ENCODE measurements at places on chromosomes 16 and 17.

- no peak for DNase-seq
Observed at GRCh38 chr17:38418693-38419507, 9.4 kb upstream of the ARHGAP23 start.

GRCh38 chr16:15897834-15898254 lies 9.4 kb upstream of the CEP20 start:
- no peak for DNase-seq

DNA sequence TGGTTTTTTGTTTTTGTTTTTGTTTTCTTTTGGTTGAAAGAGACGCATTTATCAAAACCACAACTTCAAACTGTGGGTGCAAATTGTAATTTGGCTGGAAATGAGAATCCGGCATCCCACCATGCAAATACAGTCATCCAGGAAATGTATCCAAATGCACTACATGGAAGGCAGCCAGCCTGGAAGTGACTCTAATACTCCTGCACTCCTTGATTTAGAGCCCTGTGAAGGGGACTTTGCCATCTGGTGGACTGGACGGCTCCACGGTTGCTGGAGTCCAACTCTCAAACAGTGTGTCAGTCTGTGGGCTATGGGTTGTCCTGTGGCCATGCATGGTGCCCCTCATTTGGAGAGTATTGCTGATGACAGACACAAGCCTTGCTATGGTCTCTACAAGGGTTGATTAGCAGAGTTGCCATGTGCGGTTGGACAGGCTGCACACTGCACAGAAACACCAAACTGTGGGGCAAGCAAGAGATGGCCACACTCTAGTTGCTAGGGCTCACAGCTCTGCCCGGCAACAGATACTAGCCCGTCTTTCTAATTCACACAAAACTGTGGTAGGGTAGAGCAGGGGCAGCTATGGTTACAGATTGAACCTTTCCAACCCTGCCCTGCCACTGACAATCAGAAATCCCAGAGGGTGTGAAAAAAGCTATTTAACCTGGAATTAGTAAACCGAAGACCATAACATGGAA lies 62.4 kb downstream of the VAT1L start:
- DNase-seq = no peak

DNA sequence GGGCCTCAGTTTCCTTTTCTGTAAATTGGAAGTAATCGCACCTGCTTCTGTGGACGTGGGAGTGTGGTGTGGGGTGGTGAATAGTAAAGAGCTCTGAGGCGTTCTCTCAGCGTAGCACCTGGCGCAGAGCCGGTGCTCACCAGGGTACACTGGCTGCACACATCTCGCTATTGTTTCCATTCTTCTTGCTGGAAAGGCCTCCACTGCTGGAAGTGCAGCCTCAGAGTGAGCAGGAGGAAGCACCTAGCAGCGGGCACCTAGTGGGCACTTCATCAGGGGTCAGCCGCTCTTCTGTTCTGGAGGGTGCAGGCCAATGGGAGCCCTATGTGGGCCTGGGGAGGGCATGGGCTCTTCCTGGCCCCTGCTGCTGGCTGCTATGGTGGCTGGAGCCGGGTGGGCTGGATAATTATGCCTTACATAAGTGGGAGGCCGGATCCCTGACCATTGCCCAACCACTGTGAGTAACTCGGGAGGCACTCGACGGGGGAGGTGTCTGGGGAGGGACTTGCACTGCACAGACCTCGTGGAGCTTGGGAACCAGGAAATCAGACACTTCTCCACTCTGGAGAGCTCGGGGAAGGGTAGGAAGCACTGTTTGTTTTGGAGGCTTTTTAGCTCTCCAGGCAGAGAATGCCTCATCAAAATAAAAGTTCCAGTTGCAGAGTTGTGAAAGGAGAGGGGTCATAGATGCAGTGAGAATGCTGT lies 1.7 kb downstream of the MAP2K3 start:
- peak; percentile 95 for DNase-seq

DNA sequence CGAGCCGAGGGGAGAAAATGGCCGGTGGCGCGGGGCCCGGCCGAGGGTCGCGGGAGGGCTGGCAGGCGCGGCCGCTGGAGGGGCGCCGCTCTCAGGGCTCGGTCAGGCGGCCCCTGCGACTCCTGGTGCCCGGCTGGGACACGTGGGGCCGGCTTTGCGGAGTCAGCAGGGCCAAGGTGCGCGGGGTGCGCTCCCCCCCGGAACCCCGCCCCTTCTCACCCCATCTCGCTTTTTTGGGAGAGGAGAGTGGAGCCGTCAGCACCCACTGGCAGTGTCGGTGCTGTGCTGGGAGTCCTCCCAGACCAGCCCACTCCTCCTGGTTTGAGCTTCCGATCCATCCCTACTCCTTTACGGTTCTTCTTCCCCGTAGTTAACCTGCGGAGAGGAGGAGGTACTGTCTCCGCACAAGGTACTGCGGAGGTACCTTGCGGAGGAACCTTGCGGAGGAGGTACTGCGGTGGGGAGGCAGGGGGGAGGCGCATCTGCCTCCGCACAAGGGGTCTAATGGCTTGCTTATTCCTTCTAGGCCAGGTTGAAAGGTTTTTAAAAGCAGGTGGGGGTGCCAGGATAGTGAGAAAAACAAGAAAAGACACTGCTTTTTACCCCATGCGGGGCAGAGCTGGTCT lies 19.1 kb upstream of the CBX8 start:
- no peak for DNase-seq

- DNase-seq = no peak
Observed at GRCh38 chr17:50835301-50836234, at the start of gene WFIKKN2. TSS of gene WFIKKN2 (plus strand) at chr17:50835586. CDS start at chr17:50835938, 352 bp downstream.

- peak; percentile 12 for DNase-seq
Observed at GRCh38 chr17:20263595-20263994, 203.7 kb downstream of the LGALS9B start.

GRCh38 chr16:27640277-27640600 lies 90.3 kb downstream of the KATNIP start:
- no peak for DNase-seq

DNA sequence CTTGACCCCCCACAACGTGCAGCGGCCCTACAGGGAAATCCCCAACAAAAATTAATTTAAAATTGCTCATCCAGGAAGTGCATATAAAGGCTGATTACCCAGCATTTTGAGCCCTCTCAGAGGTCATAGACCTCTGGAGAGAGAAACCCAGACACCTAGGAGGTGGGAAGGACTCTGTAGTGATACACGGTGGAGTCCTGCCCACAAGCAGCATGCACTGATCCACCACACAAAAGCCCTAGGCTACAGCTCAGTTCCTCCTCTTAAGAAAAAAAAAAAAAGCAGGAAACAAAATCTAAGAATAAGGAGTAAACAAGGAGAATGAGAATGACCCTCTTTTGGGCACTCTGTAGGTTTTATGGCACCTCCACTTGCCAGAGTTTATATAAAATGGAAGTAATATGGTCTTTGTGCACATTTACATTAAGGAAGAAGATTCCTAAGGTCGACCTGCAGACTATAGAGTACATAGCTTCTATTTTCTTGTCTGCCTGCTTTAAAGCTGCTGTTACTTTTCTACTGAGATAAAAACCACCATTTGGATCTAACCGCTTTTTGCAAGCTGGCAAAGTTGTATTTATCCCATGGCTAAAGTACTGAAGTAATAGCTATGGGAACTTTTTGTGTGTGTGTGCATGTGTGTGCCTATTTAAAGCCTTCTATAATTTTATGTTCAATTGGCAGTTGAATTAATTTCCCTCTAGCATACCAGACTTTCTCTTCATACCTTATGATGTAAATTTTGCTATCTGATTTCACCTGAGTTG lies 46.9 kb downstream of the ACSM1 start:
- no peak for DNase-seq

- peak; percentile 60 for DNase-seq
Observed at GRCh38 chr17:81142301-81143199, 22.8 kb upstream of the PVALEF start.

GRCh38 chr16:88003736-88004135 lies 52.5 kb downstream of the BANP start:
- DNase-seq = no peak

- peak; percentile 88 for DNase-seq
Observed at GRCh38 chr17:3667366-3668278, 756 bp downstream of the TAX1BP3 start.

DNA sequence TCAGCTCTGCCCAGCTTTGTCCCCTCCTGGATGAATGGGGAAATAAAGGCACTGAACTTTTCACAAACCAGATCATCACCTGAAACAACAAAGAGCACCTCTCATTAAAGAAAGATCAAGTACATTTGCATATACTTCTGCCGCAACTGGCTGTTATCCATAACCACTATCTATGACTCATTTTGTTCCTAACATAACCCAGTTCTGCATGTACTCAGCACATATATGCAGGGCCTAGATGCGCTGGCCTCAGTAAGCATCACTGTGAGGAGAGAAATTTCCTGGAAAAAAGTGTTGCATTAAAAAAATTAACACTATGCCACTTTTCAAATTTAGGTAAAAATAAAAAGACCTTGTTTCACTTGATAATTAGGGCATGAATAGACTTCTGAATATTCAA lies 1718.4 kb downstream of the TP53TG3F start:
- DNase-seq = no peak

- DNase-seq = peak; percentile 27
Observed at GRCh38 chr16:12089492-12090150, 113.1 kb downstream of the SNX29 start.

GRCh38 chr17:8997994-8998628 lies 23.2 kb upstream of the NTN1 start:
- peak; percentile 28 for DNase-seq

GRCh38 chr16:48963901-48964615 lies 317.6 kb downstream of the CBLN1 start:
- DNase-seq = peak; percentile 18

DNA sequence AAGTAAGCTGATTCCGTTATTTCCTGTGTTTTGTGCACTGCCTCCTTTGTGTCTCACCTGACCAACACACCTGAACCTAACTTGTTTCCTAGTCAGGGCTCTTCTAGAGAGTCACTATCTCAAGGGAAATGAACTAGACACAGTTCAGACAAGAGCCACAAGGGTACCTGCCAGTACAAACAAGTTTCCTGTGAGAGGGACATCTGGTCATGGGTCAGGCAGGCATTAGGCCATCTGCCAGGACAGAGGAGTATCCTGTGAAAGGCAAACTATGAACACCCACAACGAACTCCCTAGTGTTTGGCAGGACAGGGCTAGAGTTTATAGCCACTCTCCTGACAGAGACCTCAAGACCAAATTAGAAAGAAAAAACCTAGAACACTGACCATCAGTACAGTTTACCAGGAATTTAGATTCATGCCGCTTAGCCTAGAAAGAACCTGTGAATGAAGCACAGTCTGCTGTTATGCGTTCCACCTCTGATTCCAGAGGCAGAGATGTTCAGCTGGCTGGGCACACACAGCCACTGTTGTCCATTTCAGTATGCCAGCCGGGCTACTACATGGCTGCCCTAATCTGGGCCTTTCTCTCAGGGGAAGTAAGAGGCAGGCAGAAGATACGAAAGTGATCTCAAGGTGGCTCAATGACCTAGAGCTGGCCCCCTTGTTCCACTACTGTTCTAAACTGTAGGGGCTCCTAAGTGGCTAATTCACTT lies 20.7 kb upstream of the GLG1 start:
- no peak for DNase-seq

GRCh38 chr17:65173284-65173793 lies 36.2 kb downstream of the RGS9 start:
- DNase-seq = no peak

GRCh38 chr17:50588391-50589049 lies 28.0 kb downstream of the CACNA1G start:
- no peak for DNase-seq

- DNase-seq = no peak
Observed at GRCh38 chr17:66767154-66767933, 67.6 kb upstream of the CACNG5 start.

DNA sequence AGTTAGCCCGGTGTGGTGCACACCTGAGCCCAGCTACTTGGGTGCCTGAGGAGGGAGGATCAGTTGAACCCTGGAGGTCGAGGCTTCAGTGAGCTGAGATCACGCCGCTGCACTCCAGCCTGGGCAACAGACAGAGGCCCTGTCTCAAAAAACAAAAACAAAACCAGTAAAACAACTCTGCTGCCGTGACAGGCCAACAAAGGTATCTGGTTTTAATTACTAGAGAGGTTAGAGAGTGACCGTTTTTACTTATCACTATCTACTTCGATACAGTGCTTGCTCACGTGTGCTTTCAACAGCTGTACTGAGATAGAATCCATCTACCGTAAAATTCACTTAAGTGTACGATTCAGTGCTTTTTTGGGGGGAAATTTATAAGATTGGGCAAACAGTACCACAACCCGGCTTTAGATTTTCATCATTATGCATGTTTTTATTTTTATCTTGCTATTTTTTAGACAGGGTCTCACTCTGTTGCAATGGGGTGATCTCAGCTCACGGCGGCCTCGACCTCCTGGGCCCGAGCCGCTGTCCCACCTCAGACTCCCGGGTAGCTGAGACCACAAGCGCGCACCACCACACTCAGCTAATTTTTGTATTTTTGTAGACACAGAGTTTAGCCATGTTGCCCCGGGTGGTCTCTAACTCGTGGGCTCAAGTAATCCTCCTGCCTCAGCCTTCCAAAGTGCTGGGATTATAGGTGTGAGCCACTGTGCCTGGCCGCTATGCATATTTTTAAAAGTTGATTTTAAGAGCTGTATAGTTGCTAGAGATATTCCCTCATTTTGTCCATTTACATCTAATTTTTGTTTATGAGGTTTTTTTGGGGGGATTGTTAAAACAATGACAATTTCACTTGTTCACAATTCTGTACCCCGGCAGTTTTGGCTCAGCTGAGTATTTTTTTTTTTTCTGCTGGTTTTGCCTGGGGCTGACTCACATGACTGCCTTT lies 30.9 kb downstream of the SERPINF1 start:
- DNase-seq = no peak

DNA sequence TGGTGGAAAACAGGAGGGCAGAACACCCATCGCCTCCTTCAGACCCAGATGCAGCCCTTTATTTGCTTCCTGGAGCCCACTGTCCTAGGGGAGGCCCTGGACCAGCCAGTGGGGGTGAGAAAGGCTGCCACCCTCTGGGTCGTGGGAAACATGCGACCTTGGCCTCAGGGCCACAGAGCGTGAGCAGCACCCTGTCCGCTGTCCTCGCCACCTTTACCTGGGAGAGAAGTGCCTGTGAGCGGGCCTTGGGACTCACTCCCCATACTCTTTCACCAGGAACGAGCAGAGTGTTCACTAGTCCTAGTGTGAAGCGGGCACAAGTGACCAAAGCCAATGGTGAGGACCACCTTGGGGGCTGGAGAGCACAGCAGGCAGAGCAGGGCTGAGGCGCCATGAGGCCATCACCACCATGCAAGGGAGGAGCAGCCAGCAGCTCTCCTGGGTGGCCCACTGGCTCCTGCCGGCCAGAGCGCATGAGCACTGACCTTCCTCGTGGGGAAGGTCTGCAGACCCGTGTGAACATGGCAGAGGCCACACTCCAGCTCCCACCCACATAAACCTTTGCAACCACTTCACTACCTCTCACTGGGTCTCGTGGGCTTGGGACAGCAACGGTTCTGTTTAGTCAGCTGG lies 8.5 kb downstream of the SMCR8 start:
- DNase-seq = no peak

All from fibroblast of the conjunctiva (primary cell).